Central memory CD8-positive, alpha-beta T cell (primary cell): ENCODE measurements at places on chromosomes 1 and 21.

DNA sequence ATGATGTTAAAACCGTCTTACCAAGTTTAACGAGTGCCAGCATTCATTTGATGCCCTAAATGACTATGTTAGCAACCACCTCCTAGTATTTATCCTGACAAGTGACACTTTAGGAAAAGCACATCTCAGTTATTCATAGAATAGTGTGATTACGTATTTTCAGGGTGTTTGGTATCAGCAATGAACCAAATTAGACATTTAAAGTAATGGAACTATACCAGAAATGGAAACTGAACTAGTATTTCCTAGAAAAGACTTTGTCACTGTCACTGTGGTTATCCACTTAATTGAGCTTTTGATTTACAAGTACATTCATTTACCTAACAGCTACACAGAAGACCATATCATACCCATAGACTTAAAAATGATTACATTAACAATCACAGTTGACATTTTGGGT lies 3.6 kb upstream of the IL12RB2 start:
- DNase-seq: no peak

DNA sequence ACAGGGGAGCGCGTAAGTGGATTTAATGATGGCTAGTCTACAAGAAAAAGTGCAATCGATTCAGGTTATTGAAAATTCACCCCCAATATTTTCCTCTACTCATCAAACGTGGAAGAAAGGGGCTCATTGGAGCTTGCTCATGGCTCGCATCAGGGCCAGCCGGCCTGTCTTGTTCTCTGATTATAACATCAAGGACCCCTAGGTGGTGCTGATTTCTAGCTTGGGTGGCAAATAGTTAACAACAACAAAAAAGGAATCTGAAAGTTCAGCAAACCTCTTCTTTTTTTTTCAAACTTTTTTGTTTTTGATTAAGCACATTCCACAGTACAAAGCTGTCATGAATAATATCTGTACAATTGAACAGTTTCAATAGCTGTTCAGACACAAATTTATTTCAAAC lies 35.8 kb upstream of the SOD1 start:
- no peak for DNase-seq

DNA sequence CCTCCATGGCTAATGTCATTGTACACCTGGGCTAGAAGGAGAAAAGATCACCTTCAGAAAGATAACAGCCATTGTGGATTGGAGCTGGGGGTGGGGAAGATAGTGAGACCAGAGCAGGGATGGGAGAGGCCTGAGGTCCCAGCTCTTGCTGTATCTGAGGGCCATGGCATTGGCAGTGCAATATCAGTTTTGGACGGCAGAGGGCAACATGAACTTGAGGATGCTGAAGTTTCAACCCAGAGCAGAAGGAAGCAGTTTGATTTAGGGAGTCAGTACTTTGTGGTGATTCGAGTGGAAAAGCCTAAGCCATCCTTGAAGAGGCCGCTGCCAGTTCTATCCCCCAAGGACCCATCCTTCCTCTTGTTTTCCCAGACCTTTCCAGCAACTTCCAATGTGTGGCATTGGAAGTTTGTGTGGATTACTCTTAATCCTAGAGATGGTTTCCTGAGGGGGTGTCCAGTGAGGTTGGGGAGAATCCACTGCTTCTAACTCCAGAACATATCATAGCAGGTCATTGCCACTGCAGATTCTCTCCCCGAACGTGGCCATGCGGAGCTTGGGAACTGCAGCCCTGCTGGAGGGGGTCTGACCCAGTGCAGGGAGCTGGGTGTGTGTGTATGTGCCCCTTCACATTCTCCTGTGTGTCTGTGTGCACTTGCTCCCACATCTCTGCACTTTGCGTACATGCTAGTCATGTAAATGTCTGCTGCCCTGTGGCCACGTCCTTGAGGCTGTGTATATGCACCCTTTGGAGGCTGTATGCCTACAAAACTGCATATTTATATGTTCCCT lies 24.1 kb downstream of the SLC26A9 start:
- peak; percentile 50 for DNase-seq

DNA sequence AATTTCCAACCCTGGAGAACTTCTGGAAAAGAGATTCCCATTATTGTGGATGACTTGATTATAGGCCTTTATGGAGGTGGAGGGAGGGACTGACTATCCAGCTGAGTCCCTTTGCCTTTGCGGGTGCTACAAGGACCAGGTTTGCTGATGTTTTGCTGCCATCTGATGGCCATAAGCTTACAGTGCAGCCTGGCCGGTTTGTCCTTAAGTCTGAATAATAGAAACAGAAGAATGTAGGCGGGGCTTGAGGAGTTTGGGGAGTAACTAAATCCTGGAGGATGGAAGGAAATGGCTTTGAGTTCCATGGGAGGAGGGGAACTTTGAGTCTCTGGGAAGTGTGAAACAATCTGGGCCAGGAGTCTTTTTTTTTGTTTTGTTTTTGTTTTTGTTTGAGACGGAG lies 55.7 kb upstream of the CD1D start:
- DNase-seq: peak; percentile 40

- no peak for DNase-seq
Observed at GRCh38 chr1:92511541-92511940, 24.8 kb upstream of the GFI1 start.

- DNase-seq: no peak
Observed at GRCh38 chr1:165816826-165817497, 10.5 kb upstream of the UCK2 start.

DNA sequence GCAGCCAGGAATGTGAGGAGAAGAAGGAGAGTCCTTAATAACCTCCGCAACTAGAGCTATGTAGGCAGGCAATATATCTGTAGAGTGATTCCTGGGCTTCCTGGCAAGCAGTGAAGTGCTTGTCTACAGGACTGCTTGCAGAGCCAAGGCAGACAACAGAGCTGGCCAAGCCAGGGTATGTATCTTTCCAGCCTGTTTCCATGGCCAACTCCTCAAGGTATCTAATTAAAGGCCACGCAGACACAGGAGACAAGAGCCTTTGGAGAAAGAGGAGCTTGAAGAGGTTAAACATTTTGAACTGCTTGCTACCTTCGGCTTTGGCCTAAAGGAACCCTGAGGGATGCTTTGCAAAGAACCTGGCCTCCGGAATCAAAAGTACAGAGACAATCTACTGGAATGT lies 137.4 kb downstream of the PIGK start:
- DNase-seq: no peak

- DNase-seq: no peak
Observed at GRCh38 chr1:63946866-63947491, 173.2 kb downstream of the ROR1 start.

GRCh38 chr1:44689447-44689765 lies 14.9 kb downstream of the ARMH1 start:
- no peak for DNase-seq

GRCh38 chr1:20343149-20343937 lies 52.7 kb downstream of the VWA5B1 start:
- no peak for DNase-seq

DNA sequence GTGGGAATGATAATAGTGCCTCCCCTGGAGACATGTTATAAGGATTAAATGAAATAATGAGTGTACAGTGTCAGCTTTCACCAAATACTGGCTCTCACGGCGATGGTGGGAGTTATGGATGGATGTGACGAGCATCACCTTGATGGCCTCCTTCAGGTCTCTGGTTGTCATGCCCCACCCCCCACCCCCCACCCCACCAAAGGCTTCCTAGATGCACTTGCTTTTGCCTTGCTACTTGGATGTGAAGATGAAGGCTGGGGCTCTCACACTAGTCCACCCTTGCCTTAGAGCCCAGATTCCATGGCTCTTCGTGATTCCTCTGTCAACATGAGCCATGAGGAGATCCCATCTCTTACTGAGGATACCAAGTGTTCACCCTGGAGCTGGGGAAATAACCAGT lies 412.3 kb downstream of the NPHP4 start:
- no peak for DNase-seq

- no peak for DNase-seq
Observed at GRCh38 chr1:32623775-32624174, 26.6 kb downstream of the ZBTB8OS start.

DNA sequence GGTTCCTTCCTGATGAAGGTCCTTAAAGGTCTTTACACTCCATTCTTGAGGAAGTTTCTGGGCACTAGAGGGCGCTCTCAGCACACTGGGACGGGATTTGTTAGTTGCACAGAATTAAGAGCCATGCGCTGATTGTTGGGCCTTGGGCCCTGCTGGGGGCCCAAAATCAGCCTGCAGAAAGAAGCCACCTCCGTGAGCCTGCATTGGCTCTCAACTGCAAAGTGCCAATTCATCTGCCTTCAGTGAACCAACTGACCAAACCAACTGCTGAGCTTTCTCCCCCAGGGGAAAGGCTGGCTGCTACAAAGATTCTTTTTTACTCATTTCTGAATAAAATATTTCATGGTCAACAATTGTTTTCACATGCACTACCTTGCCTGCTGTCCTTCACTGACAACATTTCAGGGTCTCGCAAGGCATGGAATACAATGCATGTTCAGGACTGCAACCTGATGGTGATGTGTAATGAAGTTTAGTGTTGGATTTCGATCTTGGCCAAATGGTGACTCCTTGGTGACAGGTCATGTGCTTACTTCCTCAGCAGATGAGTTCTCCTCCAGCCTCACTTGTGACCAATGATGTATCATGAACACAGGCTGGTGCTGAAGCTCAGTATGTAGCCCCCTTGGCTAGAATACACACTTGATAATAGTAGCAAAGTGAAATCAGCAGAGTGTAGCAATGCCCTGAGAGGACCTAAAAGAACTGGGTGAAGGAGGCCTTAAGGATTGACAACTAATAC lies 45.7 kb upstream of the PRDX6 start:
- peak; percentile 79 for DNase-seq

DNA sequence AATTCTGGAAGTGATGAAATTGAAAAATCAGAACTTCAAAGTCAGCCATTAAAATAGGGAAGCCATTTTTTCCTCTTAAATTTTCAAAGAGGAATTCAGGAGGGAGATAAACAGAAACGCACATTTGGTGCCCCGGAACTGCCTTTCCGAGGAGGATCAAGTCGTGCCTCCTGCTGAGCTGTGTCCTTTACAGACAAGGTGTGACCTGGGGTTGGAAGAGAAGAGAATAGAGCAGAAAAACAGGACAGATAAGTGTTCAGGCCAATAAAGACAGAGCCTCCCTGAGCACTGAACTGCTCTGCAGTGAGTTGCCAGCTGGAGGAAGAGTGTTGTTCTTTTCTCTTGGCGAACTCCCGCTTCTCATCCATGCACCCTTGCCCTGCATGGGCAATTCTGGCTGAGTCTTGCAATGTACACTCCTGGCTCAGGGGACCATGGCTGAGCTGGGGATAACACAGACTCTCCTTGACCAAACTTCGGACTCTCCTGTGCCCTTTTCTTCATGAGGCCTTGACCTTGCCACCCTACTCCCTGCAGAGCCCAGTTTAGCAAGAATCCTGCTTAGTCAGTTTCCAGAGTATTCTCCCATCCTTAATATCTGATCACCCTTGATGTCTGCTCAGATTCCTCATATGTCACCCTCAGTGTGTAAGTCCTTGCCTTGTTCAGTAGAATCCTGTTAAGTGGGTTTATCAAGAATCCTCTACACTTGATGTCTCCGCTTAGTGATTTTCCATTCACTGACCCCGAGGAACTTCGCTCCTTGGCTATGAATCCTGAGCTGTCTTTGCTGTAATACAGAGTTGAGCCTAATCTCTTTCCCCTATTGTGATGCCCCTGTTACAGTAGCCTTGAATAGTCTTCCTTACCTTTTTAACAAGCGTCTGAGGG lies 1.3 kb upstream of the MTARC1 start:
- DNase-seq: no peak

DNA sequence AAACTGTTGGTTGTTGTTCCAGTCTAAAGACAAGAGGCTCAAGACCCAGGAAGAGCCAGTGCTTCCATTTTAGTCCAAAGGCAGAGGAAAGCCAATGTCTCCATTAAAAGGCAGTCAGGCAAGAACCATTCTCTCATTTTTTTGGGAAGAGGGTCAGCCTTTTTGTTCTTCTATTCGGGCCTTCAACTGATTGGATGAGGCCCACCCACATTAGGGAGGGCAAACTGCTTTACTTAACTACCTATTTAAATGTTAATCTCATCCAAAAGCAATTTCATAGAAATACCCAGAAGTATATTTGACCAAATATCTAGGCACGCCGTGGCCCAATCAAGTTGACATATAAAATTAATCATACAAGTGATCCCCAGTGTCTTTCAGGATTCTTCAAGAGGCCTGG lies 104.4 kb upstream of the SYT6 start:
- DNase-seq: no peak

DNA sequence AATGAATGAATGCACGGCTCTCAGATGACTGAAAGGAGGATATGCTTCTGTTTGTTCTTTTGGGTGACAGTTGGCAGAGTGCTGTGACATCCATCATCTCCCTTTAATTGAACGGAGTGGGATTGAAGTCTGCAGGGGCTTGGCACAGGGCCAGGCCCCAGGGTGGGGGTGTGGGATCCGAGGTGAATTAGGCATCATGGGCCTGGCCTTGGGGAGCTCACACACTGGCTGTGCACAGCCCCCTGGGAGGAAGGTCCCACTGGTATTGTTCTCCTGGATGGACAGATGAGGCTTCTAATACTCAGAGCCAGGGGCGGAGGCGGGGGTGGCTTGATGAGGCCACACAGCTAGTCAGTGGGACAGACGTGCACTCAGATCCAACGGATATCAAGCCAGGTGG lies 19.3 kb downstream of the EPHB2 start:
- DNase-seq: no peak

GRCh38 chr1:1573843-1574720 lies 581 bp downstream of the SSU72 start:
- DNase-seq: peak; percentile 22

GRCh38 chr1:38194472-38194871 lies 147.9 kb upstream of the POU3F1 start:
- no peak for DNase-seq

DNA sequence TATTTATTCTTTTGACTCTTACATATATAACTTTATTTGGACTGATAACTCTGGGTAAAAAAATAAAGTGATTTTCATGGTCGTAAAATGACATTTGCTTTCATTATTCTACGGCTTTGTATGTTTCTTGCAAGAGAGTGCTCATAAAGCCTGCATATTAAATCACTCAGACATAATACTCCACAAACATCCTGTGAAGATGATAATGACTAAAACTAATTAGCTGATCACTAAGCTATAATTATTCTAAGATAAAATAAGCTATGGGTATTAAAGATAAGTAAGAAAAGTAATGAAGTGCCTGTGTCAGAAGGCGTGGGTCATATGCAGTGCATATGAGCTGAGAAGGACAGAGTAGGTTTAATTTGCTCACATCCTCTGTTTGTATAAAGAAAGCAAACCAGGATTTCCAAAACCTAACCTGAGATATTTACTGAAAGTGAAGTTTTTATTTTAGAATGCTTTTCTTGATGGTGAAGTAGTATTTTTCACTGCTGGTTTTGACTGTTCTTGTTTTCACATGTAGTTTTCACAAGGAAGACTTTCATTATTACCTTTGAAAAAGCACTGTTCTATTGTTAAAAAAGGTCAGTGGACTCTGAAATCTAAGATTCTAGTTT lies 278.8 kb downstream of the AMY1C start:
- DNase-seq: no peak

DNA sequence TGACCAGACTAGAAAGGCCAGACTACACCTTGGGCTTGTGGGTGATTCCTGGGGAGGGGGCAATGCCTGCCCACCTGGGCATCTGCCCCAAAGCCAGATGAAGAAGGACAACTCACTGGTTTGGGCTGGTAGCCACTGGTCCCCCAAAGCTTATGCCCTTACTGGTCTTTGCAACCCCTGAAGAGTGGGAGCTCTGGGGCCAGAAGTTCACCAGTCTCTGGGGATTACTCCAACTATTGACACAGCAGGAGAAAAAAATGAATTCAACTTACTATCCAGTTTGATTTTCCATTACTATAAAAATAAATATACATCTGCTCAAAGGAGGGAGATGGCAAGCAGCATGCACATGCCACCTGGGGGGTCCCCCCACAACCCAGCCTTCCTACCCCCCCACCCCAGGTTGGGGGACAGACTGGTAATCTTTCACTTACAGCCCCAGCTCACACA lies 2.6 kb downstream of the AHDC1 start:
- DNase-seq: no peak

- no peak for DNase-seq
Observed at GRCh38 chr1:15820478-15820877, 13.0 kb upstream of the UQCRHL start.
